Neural crest cell (in vitro differentiated cells): ENCODE measurements at places on chromosomes 2 and 18. TPM values are rescaled to one million over a fixed set of nuclear protein-coding genes. Genes with fewer than 3 reads are reported as not detected.
A peak's percentile ranks its signal among the peaks of the same experiment; 100 is the strongest.

CAVIN2 gene
- not detected in 2 replicates for total RNA-seq

- no peak for DNase-seq
These were observed 95.9 kb downstream of the KCNF1 start for GRCh38 chr2:11007331-11008264.

- no peak for DNase-seq
These were observed 328.2 kb upstream of the CNTNAP5 start for GRCh38 chr2:123696799-123697410.

DNA sequence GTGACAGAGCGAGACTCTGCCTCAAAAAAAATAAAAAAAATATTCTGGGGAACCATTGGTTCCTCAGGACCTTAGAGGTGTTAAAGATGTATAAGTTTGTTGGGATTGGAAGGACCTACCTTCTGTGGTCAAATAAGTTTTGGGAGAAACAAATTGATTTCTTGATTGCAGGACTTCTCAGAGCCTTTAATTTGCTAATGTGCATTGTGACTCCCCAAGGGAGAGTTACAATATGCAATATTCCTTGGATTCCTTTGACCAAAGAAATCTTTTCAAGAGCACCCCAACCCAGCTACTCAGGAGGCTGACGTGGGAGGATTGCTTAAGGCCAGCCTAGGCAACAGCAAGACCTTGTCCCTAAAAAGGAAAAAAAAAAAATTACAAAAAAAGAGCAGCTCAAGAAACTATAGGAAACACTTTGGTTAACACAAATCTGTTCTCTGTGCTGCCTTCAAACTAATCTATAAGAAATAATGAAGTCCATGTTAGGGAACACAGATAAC lies 6.5 kb downstream of the NAGK start:
- no peak for DNase-seq

DNA sequence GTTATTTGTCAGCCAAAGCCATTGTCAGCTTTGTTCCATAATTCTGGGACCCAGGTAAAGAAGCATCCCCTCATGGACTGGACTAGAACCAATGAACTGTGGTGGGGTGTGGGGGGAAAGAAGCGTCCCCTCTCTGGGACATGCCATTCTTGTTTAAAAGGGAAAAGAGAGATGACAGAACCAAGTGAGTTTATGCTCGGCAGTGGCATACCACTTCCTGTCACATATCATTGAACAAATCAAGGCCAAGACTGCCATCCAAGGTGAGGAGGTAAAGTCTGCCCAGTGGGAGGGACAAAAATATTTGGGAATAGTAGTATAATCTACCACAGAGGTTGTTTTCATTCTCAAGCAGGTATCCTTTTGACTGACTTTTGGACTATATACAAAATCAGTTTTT lies 4.7 kb upstream of the GLS start:
- DNase-seq = no peak

IL36G gene
- not detected in 2 replicates for total RNA-seq

- peak; percentile 81 for DNase-seq
These were observed at the start of gene HS1BP3 for GRCh38 chr2:20650877-20651730. Gene HS1BP3 (minus strand): TSS chr2:20651098. CDS start chr2:20651063, 35 bp downstream.

HJURP gene
- 62.3 and 63.6 TPM in 2 replicates for total RNA-seq

GRCh38 chr2:209993968-209994367 lies 8.5 kb upstream of the RPE start:
- DNase-seq = no peak

ZC3H6 gene
- 7.3 and 7.9 TPM in 2 replicates for total RNA-seq

ACYP2 gene
- 5.9 and 8.3 TPM in 2 replicates for total RNA-seq

DNA sequence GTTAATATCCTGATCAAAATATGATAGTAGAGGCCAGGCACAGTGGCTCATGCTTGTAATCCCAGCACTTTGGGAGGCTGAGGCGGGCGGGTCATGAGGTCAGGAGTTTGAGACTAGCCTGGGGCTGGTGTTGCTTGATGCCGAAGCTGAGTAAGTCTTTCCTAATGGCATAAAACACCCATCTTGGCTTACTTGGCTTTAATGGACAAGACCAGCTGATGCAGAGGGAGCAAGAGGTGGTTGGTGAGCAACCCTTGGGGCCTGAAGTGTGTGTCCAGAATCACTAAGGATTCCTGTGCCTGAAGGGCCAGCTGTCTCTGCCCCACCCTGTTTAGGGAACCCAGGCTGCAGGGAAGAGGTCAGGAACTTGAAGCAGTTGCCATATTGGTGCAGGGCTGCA lies 217.2 kb downstream of the ARL4C start:
- DNase-seq = no peak

ATP8B1 gene
- total RNA-seq = 0.05 and 0.09 TPM in 2 replicates

IL1R1 gene
- 0.14 TPM in 1 of 2 replicates, not detected in the other for total RNA-seq

DNA sequence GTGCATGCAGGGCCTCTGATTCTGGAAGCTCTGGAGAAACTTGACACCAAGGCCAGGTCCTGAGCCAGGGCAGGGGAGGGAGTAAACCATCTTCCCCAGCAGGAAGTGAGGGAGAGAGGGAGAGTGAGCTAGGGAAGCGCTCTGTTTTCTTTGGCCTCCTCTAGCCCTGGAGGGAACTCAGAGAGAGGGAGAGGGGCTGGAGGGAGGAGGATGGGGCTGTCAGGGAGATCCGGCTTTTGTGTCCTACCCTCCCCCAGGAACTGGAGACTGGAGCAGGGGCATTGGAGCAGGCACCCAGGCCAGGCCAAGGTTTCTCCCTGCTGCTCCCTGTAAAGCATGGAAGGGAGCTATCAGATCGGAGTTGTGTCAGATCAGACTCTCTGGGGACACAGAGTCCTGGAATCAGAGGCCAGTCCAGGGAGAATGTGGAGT lies 22.7 kb upstream of the PKDCC start:
- no peak for DNase-seq

- no peak for DNase-seq
These were observed 84.1 kb downstream of the RAPH1 start for GRCh38 chr2:203451011-203451410.

NEURL3 gene
- total RNA-seq = 0.21 TPM in 1 of 2 replicates, not detected in the other

- no peak for DNase-seq
These were observed 109.9 kb downstream of the PTPRM start for GRCh38 chr18:7677001-7677400.

GRCh38 chr2:133823226-133823550 lies 254.9 kb upstream of the NCKAP5 start:
- DNase-seq = no peak

DNA sequence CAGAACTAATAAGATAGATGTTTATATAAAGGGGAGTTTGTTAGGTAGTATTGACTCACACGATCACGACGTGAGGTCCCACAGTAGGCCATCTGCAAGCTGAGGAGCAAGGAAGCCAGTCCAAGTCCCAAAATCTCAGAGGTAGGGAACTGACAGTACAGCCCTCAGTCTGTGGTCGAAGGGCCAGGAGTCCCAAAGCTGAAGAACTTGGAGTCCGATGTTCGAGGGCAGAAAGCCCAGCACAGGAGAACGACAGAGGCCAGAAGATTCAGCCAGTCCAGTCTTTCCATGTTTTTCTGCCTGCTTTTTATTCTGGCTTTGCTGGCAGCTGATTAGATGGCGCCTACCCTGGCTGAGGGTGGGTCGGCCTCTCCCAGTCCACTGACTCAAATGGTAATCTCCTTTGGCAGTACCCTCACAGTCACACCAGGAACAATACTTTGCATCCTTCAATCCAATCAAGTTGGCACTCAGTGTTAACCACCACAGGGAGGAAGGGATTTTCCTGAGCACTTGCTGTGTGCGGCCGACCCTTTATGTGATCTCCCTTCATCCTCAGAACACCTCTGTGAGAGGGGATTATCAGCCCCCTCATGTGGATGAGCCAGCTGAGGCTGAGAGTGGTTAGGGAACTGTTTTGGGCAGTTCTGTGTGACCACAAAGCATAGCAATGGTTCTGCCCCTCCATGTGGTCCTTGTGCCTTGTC lies 78.3 kb downstream of the RNF144A start:
- DNase-seq = no peak

GRCh38 chr2:215439404-215439803 lies 3.5 kb upstream of the FN1 start:
- DNase-seq = no peak
